ENCODE measurements at places on chromosomes 1 and 21.

DNA sequence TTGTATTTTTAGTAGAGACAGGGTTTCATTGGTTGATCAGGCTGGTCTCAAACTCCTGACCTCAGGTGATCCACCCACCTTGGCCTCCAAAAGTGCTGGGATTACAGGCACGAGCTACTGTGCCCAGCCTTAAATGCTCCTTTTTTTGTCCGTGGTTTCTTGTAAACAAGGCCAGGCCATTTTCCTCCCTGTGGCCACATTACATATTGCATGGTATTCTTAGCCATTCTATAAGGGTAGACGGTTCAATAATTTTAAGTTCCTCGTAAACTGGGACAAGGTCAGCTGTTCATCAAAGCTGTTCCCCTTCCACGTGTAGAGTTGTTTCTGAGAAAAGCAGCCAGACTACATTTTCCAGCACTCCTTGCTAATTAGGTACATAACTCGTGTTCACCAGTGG lies 10.3 kb upstream of the LUZP1 start:
- DNase-seq = peak; percentile 53

DNA sequence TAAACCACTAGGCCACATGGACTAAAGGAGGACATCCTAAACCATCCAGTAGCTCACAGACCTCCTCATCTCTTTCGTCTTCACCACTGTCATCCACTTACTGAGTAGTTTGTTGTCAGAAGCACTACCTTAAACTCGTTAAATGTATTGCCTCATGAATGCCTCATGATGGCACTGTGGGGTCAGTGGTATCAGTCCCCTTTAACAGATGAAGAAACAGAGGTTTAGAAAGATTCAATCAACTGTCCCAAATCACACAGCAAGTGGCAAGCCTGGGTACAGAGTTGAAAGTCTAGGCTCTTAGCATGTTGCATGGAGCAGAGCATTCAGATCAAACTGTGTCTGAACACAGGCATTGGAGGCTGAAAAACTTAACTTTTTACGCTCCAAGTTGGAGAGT lies 183.6 kb upstream of the KIAA0040 start:
- peak; percentile 43 for DNase-seq

- DNase-seq = peak; percentile 8
Observed at GRCh38 chr1:192703283-192704206, 67.6 kb downstream of the RGS13 start.

- DNase-seq = peak; percentile 77
Observed at GRCh38 chr1:20376880-20377494, 86.3 kb downstream of the VWA5B1 start.

- no peak for DNase-seq
Observed at GRCh38 chr1:53868565-53868964, 21.0 kb downstream of the YIPF1 start.

DNA sequence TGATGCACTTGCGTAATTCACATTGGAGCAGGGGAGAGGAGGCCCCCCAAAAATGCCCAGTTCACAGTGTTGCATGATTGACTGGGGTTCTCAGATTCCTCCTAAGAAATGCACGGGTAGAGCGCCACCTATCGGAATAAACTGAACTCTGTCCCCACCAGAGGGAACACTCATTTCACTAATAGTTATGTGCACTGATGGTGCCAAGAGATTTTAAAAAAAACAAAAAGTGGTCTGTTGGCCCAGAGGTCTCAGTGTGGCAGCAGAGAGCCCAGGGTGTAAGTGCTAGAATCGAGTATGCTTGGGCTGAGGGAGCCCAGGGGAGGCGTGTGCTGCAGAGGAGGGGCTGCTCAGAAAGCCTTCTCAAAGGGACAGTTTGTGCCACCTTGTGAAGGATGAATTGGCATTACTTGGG lies 6.9 kb downstream of the PINK1 start:
- DNase-seq = peak; percentile 80

- DNase-seq = no peak
Observed at GRCh38 chr1:115210302-115210711, 121.0 kb upstream of the TSPAN2 start.

DNA sequence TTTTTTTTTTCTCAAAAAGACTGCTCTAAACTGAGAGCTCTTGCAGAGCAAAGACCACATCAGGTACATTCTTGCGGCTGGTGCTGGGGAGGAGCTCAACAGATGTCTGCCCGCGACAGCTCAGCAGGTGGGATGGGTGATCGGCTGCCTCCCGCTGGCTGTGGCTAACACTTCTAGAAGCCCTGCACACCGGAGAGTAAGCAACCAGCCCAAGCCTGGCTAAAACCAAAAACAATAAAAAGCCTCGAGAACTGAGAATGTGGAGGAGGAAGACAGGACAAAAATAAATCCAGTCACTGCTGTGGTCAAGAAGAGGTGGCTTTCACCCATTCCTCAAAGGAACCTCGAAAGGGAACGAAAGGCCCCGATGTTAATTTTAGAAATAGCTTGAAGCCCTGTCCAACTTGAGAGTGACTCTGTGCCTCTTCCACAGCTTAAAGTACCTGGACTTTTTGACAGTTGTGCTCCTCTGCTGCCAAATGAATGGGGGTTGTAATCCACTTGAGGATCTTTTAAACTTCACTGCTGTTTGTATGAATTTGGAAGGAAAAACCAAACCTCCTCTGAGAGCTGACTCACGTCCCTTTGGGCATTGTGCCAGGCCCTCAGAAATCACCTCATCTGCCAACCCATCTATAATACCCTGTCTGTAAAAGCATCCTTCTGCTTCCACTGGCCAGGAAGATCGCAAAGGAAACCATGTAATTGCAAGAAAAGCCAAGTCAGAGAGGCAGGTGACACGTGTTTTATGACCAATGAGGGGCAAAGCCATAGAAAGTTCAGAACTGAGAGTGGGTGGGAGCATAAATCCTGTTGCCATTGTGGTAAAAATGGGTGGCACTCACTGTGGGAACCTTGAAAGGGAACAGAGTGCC lies 78.6 kb downstream of the KCNN3 start:
- DNase-seq = peak; percentile 83

DNA sequence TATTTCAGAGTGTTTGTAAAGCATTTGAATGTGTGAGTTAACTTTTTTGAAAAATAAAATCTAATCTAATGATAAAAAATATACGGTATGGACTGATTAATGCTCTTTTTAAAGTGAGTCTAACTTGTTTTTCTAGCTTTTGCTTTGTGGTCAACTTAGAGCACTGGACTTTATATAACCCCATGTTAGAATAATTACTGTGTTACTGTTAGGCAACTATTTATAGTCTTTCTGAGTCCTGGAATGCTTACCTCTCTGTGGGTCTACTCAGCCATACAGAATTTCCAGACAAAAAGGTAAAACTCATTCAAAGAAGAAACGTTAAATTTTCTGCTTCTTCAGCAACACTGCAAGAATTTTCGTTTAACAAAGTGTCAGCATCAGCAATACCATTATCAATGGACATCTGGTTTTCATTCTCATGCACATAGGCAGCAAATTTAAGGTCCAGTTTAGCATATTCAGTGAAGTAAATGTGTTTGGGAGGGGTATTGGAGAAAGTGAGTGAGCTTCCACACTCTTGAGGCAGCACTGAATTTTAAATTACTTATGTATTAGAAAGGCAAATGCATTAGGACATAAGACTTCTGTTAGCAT lies 664.7 kb upstream of the NEGR1 start:
- DNase-seq = no peak

DNA sequence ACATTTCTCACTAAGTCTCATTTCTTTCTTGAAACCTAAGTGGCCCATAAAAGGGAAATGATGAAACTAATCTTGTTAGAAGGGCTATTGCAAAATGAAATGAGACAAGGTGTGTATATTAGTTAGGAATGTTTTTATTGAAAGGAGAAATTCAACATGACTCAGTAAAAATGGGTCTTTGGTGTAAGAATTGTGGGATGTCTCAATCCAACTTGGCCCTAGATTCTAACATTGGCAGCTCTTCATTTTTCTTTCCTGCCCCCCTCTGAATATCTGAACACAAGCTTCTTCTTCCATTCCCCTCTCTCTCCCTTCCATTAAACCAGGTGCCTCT lies 26.8 kb upstream of the TARBP1 start:
- DNase-seq = no peak

- no peak for DNase-seq
Observed at GRCh38 chr1:202572867-202573266, 137.4 kb downstream of the SYT2 start.

GRCh38 chr1:157958263-157958662 lies 35.2 kb upstream of the KIRREL1 start:
- DNase-seq = no peak

DNA sequence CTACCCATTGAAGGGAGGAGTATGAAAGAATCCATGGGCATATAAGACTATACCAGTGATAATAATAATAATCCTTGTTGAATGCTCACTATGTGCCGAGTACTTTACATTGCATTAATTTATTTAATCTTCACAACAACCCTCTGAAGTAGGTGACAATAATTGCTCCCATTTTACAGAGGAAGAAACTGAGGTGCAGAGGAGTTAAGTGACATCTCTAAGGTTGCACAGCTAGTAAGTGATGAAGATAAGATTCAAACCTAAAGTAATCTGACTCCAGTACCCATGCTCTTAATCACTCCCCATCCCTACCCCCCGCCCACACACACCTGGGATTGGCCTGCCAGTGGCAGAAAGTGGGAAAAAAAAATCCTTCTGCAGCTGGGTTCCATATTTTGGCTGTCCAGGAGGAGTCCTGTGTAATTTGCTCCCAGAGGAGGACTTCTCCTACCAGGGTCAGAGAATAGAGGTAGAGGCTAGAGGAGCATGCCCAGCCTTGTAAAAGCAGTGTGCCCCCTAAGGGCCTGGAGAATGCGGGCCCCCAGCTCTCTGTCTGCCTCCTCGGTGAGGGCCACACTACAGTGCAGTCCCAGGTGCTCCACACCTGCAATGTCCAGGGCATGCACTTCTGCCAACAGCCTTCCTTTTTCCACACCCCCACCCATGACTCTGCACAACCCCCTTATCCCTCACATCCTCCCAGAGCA lies 57.8 kb downstream of the TMEM53 start:
- DNase-seq = no peak

DNA sequence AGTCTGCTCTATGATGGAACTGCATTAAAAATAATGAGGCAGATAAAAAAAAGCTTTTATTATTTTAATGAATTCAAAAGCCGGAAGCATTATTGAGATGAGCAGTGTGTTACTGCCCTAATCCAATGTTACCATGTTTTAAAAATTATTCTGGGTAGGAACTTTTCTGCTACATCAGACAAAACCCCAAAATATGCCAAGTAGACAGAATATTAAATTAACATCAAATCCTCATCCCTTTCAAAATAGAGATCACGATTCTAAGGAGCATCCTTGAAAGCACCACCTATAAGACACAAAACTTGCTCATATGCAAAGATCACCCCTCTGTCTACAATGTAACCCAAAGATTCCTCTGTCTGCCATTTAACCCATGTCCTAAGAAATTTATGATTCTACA lies 357.5 kb downstream of the SMYD3 start:
- no peak for DNase-seq

GRCh38 chr1:207884266-207885029 lies 26.5 kb downstream of the CD34 start:
- no peak for DNase-seq

DNA sequence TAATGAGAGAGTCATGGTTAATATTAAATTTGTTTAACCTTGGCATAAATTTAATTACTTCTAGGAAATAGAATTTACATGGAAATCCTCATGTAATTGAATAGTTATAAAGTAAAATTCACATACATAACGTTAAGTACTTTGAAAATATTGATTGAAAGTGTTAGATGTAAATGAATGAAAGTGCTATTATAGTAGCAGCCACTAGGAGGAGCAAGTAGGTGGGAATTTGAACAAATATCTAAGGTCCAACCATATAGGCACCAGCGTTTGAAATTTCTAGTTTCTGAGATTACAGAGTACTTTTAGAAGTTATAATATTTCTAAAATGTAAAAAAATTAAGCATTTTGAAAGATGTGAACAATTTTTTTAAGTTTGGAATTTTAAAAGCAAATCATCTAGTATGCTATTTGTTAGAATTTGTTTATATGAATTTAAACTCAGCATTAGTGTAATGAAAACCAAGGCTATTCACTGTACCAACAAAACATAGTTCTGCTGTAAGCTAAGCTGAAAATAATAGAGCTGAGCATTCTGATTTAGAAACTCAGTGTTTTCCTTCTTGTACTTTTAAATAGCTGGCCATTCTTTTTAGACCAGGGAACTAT lies 3.3 kb downstream of the B3GALT2 start:
- DNase-seq = peak; percentile 25

- DNase-seq = no peak
Observed at GRCh38 chr1:85349224-85349623, 72.8 kb upstream of the BCL10 start.

DNA sequence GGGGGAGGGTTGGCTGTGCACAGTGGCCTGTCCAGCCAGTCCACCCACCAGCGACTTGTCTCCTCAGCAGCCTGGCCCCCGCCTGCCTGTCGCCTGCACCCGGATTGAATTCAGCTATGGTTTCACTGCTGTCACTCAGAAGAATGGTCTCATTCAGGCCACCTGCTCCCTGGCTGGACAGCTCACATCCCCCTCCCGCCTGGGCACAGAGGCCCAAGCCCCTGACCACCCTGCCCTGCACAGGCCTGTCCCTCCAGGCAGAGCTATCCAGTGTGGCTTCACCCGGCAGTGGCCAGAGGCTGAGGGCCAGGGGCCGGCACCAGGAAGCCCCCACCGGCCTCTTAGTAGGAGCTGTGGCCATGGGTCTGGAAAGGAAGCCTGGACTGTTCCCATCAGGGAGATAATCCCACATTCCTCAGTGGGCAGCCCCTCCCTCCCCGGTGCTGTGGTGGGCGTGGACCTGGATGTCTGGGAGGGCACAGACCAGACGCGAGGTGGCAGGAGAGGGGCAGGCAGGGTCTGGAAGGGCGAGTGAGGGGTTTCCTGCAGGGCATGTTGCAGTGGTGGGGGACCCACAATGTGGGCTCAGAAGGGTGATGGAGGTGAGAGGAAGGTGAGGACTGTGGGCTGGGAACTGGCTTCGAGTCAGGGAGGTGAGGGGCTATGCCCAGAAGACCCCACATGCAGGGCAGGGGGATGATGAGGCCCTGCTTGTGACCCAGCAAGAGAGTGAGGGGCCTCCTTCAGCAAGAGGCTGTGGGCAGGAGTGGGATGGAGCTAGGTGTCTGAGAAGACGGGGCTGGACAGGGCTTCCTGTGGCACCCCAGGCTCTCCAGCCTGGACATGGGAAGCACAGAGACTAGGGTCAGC lies 30.4 kb downstream of the WNT9A start:
- no peak for DNase-seq

GRCh38 chr21:27703791-27704190 lies 736.9 kb upstream of the ADAMTS5 start:
- DNase-seq = no peak

All from GM13977 (cell line).